ENCODE measurements at places on chromosomes 16 and 17.

DNA sequence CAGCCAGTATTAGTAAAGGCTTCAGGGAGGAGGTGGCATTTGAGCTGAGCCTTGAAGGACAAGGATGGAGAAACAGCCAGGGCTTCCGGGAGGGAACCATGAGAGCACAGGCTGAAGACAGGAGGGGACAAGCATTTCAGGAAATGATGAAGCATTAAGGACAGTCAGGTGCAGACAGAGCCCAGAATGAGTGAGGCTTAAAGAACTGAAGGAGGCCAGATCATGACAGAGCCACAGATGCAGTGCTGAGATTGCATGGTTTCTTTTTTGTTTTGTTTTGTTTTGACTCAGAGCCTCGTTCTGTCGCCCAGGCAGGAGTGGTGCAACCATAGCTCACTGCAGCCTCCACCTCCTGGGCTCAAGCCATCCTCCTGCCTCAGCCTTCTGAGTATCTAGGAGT, 211.5 kb downstream of the SOX9 start:
- no peak for DNase-seq

GRCh38 chr16:54649876-54650275, 280.8 kb upstream of the IRX5 start:
- no peak for DNase-seq

- no peak for DNase-seq
Observed at GRCh38 chr17:57313097-57313835, 56.9 kb downstream of the MSI2 start.

GRCh38 chr16:25009822-25010221, 5.3 kb downstream of the ARHGAP17 start:
- DNase-seq: no peak

GRCh38 chr17:45386178-45386577, 46.5 kb downstream of the ARHGAP27 start:
- no peak for DNase-seq

GRCh38 chr17:33633446-33633845, 340.4 kb upstream of the ASIC2 start:
- DNase-seq: no peak

GRCh38 chr16:52453644-52454043, 93.3 kb downstream of the TOX3 start:
- no peak for DNase-seq

GRCh38 chr16:21103941-21104860, 46.4 kb downstream of the DNAH3 start:
- DNase-seq: no peak

DNA sequence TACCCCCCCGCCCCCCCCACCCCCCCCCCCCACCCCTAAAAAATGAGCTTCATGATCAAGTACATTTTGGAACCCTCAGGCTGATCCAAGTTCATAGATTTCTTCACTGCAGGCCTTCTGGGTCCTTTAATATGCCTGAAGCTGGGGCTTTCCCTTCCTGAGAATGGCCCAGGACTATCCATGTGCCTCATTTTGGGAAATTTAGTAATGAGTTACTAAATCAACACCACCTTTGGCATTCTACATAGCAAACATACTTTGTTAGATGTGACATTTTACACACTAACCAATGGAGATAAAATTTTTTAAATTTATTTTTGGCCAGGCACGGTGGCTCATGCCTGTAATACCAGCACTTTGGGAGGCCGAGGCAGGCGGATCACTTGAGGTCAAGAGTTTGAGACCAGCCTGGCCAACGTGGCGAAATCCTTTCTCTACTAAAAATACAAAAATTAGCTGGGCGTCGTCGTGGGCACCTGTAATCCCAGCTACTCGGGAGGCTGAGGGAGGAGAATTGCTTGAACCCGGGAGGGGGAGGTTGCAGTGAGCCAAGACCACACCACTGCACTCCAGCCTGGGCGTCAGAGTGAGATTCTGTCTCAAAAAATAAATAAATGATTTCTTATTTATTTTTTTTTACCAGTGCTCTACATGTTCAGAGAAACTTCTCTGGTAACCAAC, 14.0 kb downstream of the HERPUD1 start:
- no peak for DNase-seq

- no peak for DNase-seq
Observed at GRCh38 chr17:5424909-5425308, 4.9 kb downstream of the RPAIN start.

GRCh38 chr16:70437017-70437581, 1.8 kb downstream of the ST3GAL2 start:
- no peak for DNase-seq

GRCh38 chr17:62713086-62713881, 85.8 kb downstream of the MRC2 start:
- DNase-seq: no peak

DNA sequence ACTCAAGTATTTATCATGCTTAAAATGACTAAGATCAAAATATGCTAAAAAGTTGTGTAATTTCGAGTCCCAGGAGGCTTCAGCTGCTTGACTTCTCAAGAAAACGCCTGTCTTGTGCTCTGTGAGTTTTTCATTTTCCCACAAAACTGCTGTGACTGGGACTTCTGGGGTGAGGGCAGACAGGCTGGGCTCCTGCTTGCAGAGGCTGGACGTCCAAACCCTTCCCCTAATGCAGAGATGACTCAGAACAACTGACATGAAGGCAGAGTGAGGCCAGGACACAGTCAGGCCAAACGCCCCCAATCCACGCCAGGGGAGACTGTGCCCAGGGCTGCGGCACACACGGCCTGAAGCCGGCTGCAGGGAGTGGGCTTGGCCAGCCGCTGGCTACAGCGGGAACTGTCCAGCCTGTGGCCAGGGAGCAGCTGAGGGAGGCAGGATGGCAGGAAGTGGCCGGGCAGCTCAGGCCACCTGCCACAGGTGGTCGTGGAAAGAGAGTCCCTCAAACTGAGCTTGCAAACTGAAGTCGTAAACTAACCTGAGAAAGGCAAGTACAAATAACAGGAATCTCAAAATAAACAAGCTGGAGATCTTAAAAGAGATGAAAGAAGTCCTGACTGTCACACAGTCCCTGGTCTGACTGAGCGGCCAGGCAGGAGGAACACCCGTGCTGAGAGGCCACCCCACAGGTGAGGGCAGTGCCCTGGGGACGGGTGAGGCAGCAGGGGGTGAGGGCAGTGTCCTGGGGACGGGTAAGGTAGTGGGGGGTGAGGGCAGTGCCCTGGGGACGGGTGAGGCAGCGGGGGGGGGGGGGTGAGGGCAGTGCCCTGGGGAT, 21.3 kb upstream of the HEXD start:
- no peak for DNase-seq

DNA sequence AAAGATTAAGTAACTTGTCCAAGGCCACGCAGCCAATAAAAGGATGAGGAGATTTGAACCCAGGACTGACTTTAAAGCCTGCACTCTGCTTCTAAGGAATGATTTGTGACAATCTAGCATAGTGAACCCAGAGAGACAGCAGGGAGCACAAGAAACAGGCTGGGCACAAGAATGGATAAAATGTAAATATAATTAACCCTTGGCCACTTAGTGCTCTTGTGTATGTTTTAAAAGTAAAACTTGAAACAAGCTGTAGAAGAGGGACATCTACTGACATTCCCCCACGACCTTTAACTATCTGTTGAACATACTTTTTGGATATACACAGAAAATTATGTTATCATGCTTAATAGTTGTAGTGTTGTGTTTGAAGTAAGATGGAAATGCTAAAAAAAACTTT, 141.9 kb upstream of the PMFBP1 start:
- no peak for DNase-seq

Measured in progenitor cell of endocrine pancreas (in vitro differentiated cells).